ENCODE measurements at places on chromosomes 7 and 10.

DNA sequence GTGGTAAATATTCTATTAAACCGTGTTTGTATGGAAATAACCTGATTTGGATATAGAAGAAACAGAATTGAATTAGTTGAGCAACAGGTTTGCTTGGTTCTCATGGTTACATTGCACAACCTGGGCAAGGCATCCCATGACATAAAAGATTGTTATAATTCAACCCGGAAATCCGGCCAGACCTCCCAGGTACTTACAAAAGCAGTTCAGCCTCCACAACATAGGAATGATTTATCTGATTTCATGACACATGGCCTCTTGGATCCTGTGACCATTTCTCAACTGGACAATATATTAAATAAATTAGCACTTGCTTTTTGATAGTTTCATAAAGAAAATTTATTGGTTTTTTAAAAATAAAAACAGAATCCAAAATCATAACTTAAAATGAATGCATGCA is 55.1 kb upstream of the PTPN12 start:
- DNase-seq = no peak

DNA sequence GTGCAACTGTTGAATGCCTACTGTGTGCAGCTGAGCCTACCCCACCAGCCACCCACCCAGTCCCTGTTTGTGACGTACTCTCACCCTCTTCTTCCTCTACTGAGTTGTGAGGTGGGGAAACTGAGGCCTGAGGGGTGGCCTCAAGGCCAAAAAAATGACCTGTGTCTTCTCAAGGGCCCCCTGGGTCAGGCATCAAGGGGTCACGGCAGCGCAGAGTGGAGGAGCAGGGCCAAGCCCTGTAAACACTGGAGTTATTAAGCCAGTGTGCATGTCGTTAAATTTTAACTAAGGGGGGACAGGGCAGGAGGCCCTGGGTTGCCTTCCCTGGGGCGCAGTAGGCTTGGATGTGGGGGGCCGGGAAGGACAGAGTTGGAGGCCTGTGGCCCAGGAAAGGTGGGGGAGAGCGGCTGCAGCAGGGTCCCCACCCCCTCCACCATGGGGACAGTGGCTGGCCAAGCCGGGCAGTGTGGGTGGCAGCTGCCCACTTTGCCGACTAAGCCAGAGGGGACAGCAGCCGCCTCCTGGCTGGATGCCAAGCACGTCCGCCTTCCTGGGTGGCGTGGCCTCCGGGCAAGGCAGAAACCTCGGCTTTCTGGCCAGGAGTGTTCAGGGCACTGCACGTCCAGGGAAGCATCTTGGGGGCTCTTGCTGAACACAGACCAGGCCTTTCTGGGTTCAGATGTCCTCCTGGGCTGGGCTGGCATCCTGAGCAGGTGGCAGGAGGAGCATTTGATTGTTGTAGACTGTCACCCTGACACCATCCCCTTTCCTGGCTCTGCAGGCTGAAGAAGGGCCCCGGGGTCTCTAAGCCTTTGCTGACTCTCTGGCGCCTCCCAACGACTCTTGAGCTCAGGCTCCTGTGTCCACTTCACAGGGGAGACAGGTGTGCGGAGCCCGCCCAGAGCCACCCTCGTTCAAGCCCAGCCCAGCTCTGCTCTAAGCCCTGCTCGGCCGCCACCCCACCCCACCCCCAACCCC is 1.9 kb downstream of the SLC29A4 start:
- peak; percentile 37 for DNase-seq

GRCh38 chr7:18780938-18781337 is 285.4 kb downstream of the HDAC9 start:
- DNase-seq = no peak

- DNase-seq = no peak
Observed at GRCh38 chr7:107957436-107957835, 45.5 kb downstream of the LAMB1 start.

DNA sequence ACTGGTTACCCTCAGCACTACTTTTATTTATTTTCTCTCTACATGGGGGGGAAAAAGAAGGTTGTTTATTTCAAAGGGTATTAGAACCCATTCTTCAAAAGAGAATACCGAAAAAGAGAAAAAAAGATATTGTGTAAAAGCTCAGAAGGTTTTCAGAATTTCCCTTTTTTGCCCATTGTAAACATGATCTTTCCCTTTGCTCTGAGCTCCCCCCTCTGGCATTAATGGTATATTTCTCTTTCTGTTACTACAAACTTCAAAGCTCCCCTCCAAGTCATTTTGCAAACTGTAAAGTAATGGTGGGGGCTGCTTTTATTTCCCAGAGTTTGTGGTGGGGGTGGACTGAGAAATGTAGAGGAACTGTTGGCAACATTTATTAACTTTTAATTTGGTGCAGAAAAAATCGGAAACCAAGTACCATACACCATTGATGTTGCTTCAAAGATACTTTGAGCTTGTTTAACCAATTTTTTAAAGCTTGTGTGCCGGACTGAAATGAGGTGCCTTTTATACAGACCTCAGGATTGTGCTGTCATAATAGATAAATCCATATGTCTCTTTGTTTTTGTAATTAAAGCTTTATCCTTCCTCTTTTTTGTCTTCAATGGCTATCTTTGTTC is 181.5 kb downstream of the EXOC4 start:
- no peak for DNase-seq

All from anterior cingulate cortex (tissue), 58 donors.